ENCODE measurements at places on chromosomes 6 and 20. TPM values are rescaled to one million over a fixed set of nuclear protein-coding genes. Genes with fewer than 3 reads are reported as not detected.
A peak's percentile ranks its signal among the peaks of the same experiment; 100 is the strongest.

The SLC17A4 gene
- total RNA-seq = not detected

The CYP39A1 gene
- 0.17 TPM for total RNA-seq

The C20orf144 gene
- total RNA-seq = 0.13 TPM

The NKAIN4 gene
- total RNA-seq = not detected

The WFDC12 gene
- total RNA-seq = not detected

- DNase-seq = no peak
These were observed 42.2 kb downstream of the ADAT2 start for GRCh38 chr6:143408151-143408786.

- no peak for DNase-seq
These were observed 79.9 kb downstream of the ATXN1 start for GRCh38 chr6:16681260-16681873.

DNA sequence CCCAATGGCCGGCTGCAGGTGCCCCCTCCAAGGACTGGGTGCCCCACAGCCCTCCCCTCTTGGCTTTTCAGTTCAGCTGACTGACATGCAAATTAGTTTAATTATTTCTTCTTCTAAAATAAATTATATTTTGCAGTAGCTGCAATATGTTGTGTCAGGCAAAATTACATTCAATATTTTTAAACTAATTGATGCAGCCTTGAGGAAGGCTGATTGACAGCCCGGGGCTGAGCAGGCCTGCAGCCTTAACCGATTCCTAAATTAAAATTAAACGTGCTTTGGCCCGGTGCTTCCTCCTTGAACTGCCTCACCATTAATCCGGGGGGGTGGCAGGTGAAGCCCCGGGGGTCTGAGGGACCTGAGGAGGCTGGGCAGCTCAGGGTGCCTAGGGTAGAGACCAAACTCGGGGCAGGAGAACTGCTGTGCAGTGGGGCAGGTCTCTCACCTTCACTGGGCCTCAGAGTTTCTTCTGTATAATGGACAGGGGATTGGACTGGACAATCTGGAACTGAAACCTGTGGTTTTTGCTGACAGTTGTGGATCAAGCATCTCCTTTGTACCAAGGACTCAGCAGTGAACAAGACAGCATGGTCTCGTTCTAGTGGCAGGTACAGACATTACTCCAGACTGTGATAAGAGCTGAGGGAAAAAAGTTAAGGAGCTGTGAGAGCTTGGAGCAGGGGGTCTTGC, 72.5 kb downstream of the CD40 start:
- DNase-seq = no peak

DNA sequence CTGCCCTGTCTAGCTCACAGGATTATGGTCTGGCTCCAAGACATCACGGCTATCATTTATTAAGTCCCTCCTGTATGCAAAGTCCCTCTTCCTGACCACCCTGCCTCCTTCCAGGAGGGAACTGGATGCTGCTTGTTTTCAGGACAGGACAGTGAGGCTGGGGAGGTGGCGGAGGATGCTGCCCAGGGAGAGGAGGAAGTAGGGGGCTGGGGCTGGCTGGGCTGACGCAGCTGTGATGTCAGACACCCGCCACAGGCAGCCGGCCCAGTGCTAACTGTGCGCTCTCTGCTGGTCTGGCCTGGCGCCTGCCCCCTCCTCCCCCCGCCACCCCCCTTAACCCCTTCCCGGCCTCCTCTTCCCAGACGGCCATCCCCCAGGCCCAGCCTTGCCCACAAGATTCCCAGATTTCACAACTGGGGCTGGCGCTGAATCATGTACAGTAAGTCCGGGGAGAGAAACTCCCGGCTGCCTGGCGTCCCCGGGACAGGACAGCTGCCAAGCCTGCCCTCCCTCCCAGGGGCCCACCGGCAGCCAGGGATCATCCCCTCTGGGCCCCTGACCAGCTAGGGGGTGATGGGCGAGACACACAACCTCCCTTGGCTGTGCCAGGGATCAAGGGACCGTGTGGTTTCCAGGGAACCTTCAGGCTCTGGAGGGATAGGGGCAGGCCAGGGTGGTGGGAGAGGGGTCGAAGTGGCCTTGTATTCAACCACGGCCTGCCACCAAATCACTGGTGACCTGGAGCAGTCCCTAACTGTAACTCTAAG, 118.1 kb downstream of the CEBPB start:
- no peak for DNase-seq

DNA sequence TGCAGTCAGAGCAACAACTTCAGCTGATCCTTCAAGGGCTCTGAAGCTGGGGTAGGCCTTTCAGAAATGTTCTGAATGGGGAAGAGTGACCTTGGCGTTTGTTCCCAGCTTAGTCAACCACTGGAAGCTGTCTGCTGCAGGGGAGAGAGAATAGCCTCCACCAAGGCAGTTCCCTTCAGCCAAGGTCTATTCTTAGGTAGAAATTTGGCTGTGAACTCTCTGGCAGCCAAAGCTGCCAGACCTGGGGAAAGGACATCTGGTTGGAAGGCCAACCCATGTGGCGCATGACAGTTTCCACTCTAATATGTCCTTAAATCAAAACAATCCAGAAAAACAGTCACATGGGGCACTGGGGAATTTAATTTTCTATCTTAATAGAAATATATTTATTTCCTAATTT, 60.1 kb downstream of the FBXO5 start:
- no peak for DNase-seq

DNA sequence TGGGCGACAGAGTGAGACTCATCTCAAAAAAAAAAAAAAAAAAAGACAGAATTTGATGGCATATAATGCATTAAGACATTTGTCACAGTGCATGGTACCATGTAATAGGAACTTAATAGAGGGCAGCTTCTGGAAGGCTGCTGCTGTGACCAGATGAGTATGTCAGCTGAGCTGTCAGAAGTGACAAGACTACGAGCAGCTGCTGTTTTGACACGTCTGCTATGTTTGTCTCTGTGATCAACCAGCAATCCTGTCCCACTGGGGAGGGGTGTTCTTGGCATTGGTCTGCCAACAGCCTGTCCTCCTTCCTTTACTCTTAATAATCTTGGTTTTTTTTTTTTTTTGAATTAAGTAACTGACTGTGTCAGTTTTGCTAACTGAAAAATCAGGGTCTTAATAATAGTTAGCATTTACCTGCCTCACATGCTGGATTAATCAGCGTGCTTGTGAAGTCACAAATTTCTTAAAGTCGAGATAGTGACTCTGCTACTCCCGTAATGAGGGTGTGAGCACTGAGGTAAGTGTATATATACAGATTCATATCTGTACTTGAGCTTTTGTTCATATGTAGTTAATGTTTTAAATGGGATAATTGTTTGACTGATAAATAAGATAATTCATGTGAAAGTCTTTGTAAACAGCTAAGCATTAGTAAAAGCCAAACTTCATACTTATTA, 152.4 kb downstream of the BMP2 start:
- no peak for DNase-seq

- no peak for DNase-seq
These were observed 102.6 kb upstream of the ADGRF4 start for GRCh38 chr6:47595785-47596184.

DNA sequence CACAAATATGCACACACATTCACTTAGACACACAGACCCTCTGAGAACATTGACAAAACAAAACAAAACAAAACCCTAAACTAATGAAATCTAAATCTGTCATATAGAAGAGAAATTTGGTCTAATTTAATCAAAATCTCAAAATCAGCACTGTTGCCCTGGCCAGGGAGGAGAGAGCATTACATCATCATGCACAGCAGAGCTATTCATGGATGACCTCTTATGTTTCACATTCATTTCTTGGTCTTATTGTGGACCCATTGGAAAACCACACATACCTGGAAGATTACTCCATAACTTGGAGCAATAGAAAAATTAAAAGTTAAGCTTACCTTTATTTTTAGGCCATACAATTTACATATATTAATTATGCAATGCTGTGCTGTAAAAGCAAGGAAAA, 1223.6 kb upstream of the GJE1 start:
- no peak for DNase-seq

- no peak for DNase-seq
These were observed 232.3 kb upstream of the ECI2 start for GRCh38 chr6:4367643-4368042.

GRCh38 chr6:144408161-144408560, 123.0 kb downstream of the UTRN start:
- peak; percentile 12 for DNase-seq

GRCh38 chr6:11222385-11223277, 9.8 kb downstream of the NEDD9 start:
- DNase-seq = no peak

DNA sequence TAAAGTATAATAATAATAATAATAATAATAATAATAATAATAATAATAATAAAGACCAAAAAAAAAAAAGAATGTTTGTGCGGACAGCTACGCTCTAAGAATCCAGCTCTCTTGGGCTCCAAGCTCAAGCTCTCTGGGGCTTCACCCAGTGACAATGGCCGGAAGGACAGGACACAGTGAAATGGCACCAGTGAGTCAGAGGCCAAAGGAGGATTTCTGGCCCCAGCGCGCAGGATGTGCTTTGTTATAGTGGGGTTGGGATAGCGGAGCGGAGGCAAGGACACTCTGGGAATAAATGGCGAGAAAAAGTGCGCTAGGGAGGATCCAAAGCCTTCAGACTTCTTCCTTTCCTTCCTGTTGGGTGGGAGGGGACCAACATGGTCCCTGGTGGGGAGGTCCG, 38.2 kb downstream of the HLA-A start:
- DNase-seq = no peak

GRCh38 chr20:10558635-10559187, 115.1 kb downstream of the JAG1 start:
- DNase-seq = no peak

DNA sequence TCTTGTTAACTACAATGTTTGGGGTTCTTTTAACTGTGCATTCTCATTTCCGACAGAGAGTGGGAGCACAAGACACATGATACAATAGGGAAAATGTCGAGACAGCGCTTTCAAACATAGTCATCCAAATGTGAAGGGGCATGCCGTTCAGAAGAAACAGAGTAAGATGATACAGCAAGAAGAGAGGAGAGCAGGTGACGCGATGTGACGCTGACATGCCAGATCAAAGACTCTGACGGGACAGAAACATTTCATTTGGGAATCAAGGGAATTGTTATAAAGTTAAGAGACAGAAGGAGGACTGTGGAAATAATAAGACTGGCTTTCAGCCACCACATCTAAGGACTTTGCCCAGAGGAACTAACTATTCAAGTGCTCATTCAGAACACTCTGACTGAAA, 117.4 kb downstream of the FAXC start:
- DNase-seq = no peak

DNA sequence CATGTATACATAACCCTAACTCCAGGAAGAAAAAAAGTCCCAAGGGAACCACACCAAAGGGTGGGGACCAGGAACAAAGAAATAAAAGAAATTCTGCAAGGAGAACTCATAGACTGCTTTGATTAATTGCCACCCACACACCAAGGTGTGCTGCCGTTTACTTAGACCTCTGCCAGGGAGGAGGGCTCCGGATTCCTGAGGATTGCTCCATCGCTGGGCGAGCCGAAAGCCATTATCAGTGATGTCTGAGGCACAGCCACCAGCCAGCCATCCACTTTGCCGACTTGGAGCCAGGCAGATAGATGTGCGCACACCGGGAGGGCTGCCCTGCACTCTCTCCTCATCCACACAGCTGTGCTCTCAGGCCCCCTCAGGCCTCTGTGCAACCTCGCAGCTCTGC, 272.7 kb upstream of the FOXQ1 start:
- DNase-seq = no peak

- no peak for DNase-seq
These were observed 47.6 kb downstream of the TNFAIP3 start for GRCh38 chr6:137914530-137915193.

- DNase-seq = no peak
These were observed 36.9 kb upstream of the PLCB4 start for GRCh38 chr20:9031991-9032390.

- DNase-seq = no peak
These were observed 224.3 kb downstream of the ALDH8A1 start for GRCh38 chr6:134725590-134725989.

- no peak for DNase-seq
These were observed 60.8 kb downstream of the CD24 start for GRCh38 chr6:106913676-106914280.

DNA sequence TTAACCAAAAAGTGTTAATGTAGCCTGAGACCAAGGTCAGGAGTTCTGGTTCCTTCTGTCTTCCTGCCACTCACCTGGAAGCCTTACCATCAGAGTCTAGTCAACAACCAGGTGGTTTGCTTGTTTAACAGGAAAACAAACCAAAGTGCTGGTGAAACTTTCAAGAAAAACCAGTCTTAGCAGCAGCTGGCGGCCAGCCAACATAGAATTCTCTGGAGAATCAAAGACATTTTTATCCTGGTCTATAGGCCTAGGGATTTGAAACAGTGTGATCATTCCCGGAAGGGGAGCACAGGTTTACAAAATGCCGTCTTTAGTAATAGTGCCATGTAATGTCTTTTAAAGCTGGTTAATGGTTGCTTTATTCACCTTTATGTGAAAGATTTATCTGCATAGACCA, 146.6 kb upstream of the AKIRIN2 start:
- peak; percentile 34 for DNase-seq

GRCh38 chr6:50062051-50062450, 12.3 kb upstream of the DEFB112 start:
- peak; percentile 26 for DNase-seq

DNA sequence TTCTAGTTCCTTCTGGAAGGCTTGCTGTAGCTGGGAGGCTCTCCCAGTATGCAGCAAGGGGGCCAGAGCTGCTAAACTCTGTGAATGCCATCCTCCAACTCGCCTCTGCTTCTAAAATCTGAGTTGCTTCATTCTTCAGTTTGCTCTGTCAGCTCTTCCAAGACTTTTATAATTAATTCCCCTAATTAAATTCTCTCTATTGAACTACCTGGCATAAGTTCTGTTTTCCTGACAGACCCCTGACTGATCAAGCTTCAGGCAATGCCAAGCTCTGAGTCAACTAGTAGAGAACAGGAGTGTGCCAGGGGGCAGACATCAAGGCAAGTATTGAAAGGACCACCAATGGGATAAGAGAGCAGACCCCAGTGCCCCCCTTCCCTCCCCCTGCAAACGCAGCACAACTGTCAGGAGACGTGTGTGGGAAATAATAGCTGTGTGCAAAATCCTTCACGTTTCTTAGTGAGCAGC, 109.3 kb upstream of the TAB2 start:
- DNase-seq = no peak

- no peak for DNase-seq
These were observed 792.0 kb upstream of the MAN1A1 start for GRCh38 chr6:120141601-120142000.

DNA sequence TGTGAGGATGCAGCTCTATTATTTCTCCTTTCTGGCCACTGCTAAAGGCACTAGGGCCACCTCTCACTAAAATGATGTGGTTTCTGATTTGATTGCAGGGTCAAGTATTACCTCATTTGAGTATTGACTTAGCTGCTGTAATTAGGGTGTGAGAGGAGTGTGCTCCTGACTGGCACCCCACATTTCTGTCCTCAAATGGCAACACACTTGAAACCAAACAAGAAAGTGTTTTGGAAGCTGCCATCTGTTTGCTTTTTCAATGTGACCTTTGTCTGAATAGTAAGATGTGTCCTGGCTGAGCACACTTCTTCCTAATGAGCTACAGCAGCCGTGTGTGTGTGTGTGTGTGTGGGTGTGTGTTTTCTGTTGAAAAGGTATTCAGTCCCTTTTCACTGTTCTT, 62.8 kb upstream of the SCP2D1 start:
- no peak for DNase-seq

Measured in A673 (cell line).